ENCODE measurements at places on chromosomes 5 and 9.
A peak's percentile ranks its signal among the peaks of the same experiment; 100 is the strongest.

DNA sequence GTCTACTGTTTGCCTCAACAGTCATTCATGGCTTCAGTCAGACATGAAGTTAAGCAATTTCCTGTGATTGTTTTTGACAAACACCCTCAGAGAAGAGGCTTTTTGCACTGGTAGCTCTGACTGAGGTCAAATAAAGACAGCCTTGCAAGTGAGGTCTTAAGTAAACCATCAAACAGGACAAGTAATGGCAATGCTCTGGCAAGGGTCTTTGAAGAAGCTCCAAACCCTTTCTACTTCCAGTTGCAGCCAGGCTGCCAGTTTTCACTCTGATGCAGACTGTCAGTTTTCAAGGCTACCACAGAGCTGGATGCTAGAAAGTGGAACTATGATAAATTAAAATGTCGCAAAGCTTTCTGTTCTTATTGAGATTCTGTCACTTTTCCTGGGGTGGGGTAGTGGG is 421.5 kb upstream of the PTGER4 start:
- H3K27me3 ChIP-seq, result no peaks in the 10 kb centered on the region
- no peak overlapping the region for H3K4me3 ChIP-seq
- H3K27ac ChIP-seq, result no peak overlapping the region
- DNase-seq, result no peak

GRCh38 chr5:157630341-157630740 is 21.9 kb downstream of the SOX30 start:
- H3K4me3 ChIP-seq, result no peak overlapping the region
- H3K27me3 ChIP-seq, result no peaks in the 10 kb centered on the region
- H3K36me3 ChIP-seq, result no peaks in the 10 kb centered on the region

DNA sequence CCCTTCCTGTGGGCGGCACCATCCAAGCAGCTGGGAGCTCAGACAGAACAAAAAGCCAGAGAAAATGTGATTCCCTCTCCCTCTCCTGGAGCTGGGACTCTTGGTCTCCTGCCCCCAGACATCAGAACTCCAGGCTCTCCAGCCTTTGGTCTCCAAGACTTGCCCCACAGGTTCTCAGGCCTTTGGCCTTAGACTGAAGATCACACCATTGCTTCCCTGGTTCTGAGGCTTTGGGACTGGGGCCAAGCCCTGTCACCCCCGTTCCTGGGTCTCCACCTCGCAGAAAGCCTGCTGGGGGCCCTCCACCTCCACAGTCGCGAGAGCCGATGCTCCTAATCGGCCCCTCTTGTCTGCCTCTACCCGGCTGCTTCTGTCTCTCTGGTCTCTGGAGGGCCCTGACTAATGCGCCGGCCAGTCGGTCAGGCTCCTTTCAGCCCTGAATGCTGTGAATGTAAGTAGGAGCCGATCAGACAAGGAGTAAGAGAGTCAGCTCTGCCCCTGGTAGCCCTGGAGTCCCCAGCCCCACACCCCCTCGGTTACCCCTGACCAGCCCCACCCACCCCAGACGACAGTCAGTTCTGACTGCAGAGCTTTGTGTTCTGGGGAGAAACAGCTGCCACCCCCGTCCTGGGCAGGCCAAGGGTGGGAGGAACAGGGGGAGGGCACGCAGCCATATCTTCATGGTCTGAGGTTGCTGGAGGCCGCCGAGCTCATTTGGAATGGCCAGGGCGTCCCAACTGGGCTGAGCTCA is 57.5 kb downstream of the VAV2 start:
- no peaks in the 10 kb centered on the region for H3K27me3 ChIP-seq
- no peak overlapping the region for H3K4me3 ChIP-seq
- DNase-seq, result no peak
- peak overlapping the region; percentile 13 for H3K27ac ChIP-seq

DNA sequence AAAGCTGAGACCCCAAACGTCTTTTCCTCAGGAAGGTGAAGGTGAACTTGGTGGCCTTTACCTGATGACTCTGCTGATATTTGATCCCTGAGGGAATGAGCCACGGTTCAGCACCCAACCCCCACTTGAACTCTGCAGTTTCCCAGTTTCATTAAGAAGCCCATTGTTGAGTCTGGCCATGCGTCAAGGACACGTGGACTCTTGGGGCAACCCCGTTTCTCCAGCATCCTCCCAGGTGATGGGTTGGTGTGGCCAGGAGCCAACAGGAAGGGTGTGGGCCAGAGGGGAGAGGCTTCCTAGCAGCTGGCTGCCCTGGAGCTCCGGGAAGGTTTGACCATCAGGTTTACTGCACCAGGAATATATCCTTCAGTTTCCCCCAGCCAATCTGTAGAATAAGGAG is 59.5 kb upstream of the GNE start:
- no peaks in the 10 kb centered on the region for H3K4me1 ChIP-seq
- DNase-seq, result no peak
- no peak overlapping the region for H3K27ac ChIP-seq
- H3K4me3 ChIP-seq, result no peak overlapping the region
- H3K27me3 ChIP-seq, result no peaks in the 10 kb centered on the region
- no peaks in the 10 kb centered on the region for H3K36me3 ChIP-seq
